ENCODE measurements at places on chromosomes 2 and 18.

- DNase-seq = no peak
Measured at GRCh38 chr2:143560724-143561123, 431.5 kb downstream of the ARHGAP15 start.

- DNase-seq = no peak
Measured at GRCh38 chr2:53752385-53752784, 15.2 kb upstream of the CHAC2 start.

GRCh38 chr18:55064073-55064472 is 104.8 kb upstream of the CCDC68 start:
- DNase-seq = no peak

- DNase-seq = no peak
Measured at GRCh38 chr18:60755134-60755533, 382.6 kb upstream of the MC4R start.

DNA sequence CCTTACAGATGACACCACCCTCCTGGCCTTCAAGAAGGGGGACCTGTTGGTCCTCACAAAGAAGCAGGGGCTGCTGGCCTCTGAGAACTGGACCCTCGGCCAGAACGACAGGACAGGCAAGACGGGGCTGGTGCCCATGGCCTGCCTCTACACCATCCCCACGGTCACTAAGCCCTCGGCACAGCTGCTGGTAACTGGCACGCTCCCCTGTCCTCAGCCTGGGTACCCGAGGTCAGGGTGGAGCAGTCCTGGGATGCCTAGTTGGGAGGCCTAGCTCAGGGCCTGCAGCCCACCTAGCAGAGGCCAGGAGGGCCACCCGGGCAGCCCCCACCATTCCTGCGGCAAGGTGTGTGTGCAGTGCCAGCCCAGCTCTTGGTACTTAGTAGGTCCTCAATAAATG is 16.3 kb upstream of the GPR17 start:
- no peak for DNase-seq

DNA sequence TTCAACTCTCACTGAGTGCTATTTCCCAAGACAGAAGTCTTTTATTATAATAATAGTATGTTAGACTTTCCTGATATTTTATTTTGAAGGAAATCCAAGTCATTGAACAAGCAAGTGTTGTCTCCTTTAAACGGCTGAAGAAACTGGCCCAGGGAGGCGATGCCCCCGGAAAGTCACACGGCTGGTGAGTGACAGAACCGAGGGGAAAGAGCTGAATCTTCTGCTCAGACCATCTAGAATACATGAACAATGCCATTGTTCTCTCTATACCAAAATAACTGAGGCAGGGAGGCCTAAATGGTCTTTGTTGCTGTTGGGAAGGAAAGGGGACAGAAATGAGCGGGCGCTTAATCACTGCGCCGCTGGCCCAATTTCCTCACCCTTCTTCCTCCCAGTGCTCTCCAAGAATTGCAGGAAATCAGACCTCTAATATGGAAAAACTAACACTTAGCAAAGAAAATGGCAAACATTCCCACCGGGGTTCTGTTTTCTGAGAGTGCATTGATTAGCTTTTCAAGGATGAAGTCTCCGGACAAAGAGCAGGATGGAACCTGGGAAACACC is 101.5 kb downstream of the KLF7 start:
- DNase-seq = no peak

GRCh38 chr2:37641582-37642171 is 29.8 kb downstream of the CDC42EP3 start:
- no peak for DNase-seq

GRCh38 chr2:113060396-113060795 is 1.4 kb downstream of the IL36RN start:
- DNase-seq = no peak

GRCh38 chr2:234535464-234535863 is 38.6 kb upstream of the ARL4C start:
- no peak for DNase-seq

- DNase-seq = no peak
Measured at GRCh38 chr2:44320832-44321231, 40.5 kb downstream of the PREPL start.

DNA sequence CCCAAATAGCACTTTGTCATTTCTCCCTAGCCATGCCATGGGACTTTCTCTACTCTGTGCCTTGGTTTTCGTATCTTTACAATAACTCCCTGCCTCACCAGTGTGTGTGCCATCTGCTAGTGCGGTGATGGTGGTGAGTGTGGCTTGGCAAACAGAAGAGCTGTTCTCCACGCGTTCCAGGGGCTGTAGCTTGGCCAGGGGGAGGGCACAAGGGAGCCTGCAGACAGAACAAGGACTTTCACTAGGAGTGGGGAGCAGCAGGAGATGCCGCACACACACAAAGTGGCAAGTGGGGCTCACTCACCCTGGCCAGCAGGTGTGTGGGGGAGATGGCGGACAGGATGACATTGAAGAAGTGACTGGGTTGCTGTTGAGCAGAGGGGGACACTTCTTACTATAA is 196.9 kb downstream of the HAUS1 start:
- DNase-seq = no peak

GRCh38 chr2:1681323-1682180 is 62.8 kb downstream of the PXDN start:
- no peak for DNase-seq

GRCh38 chr18:6959110-6959509 is 158.5 kb downstream of the LAMA1 start:
- DNase-seq = no peak

DNA sequence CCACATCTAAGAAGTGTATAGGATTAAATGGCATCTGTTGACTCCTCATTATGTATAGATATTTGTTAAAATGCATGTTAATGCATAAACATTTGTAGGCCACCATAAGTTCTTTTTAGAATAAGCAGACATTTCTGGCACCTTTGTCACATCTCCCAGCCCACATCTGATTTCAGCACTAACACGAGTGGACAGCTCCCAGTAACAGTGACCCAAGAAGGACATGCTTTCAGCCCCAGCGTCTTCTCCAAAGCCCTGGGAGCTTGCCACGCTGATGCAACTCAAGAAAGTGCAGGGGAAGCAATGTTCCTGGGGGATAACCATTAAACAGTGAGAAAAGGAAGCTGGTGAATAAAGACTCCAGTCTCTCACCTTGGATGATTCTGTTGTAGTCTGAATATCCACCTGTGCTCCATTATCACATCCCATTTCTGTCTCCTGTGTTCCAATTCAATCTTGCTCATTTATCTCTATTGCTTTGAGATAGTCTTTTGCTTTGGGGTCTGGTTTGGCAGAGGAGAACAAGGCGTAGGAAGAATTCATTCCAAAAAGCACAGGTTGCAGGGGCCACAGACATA is 182.6 kb upstream of the THSD7B start:
- DNase-seq = peak; percentile 28

DNA sequence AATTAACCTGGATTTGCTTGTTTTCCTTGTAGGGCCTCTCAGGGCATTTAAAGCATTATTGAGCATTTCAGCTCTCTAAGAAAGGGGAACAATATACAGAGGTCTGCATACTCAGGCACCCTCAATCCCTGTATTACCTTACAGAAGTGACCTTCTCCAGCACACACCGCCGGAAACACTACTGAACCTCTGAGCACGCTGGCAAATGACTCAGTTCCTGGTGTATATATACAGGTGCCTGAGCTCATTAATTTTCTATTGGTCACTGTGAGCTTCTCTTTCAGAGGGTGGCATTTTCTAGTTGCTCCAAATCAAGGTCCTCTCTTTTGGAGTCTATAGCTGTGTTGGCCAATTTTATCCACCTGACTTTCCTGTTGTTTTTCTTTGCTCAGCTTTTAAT is 85.2 kb upstream of the COPS8 start:
- no peak for DNase-seq

DNA sequence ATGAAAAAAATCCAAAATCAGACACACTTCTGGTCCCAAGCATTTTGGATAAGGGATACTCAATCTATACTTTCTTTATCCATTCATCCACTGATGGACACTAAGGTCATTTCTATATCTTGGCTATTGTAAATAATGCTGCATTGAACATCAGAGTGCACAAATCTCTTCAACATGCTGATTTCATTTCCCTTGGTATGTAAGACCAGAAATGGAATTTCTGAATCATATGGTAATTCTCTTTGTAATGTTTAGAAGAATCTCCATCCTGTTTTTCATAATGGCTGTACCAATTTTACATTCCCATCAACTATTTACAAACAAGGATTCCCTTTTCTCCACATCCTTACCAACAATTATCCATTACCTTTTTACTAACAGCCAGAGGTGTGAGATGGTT is 33.7 kb upstream of the MCM6 start:
- no peak for DNase-seq

Measured in left hindlimb (tissue), 1 donor.